ENCODE measurements at places on chromosomes 4 and X. TPM values are rescaled to one million over a fixed set of nuclear protein-coding genes. Genes with fewer than 3 reads are reported as not detected.

The CABS1 gene
- polyA plus RNA-seq: not detected

The SSX4B gene
- polyA plus RNA-seq: not detected

The CDKL2 gene
- 0.19 TPM for polyA plus RNA-seq

The IL3RA gene
- not detected for polyA plus RNA-seq

The PAGE2 gene
- polyA plus RNA-seq: not detected

The HERC5 gene
- 0.05 TPM for polyA plus RNA-seq

The RIPPLY1 gene
- polyA plus RNA-seq: not detected

The AKAP4 gene
- not detected for polyA plus RNA-seq

The TMPRSS11F gene
- polyA plus RNA-seq: not detected

The ZFP92 gene
- polyA plus RNA-seq: 0.02 TPM

The PPEF1 gene
- polyA plus RNA-seq: not detected

The GPR82 gene
- not detected for polyA plus RNA-seq

The GYPB gene
- polyA plus RNA-seq: not detected

The TEC gene
- 0.21 TPM for polyA plus RNA-seq

The SLITRK2 gene
- polyA plus RNA-seq: not detected

The HSD17B13 gene
- not detected for polyA plus RNA-seq

The C1QTNF7 gene
- 2.7 TPM for polyA plus RNA-seq

The BEND2 gene
- not detected for polyA plus RNA-seq

The ZFYVE28 gene
- 2.2 TPM for polyA plus RNA-seq

The ARHGAP24 gene
- 16.8 TPM for polyA plus RNA-seq

The NWD2 gene
- polyA plus RNA-seq: not detected

The MAGEB17 gene
- not detected for polyA plus RNA-seq

Measured in AG04450 (cell line).